Naive thymus-derived CD4-positive, alpha-beta T cell (primary cell): ENCODE measurements at places on chromosomes 4 and X.
A peak's percentile ranks its signal among the peaks of the same experiment; 100 is the strongest.

- H3K27ac ChIP-seq: peak overlapping the region; percentile 74
- H3K27me3 ChIP-seq: no peaks in the 10 kb centered on the region
- no peaks in the 10 kb centered on the region for H3K36me3 ChIP-seq
- peaks cover 17% of the 10 kb centered on the region for H3K4me1 ChIP-seq
- H3K4me3 ChIP-seq: peak overlapping the region; percentile 82
Measured at GRCh38 chr4:47462799-47463234, 685 bp downstream of the COMMD8 start.

GRCh38 chr4:174157106-174157607 is 126.3 kb downstream of the FBXO8 start:
- no peak for DNase-seq
- H3K36me3 ChIP-seq: no peaks in the 10 kb centered on the region
- H3K27me3 ChIP-seq: no peaks in the 10 kb centered on the region
- H3K4me3 ChIP-seq: no peak overlapping the region
- H3K4me1 ChIP-seq: no peaks in the 10 kb centered on the region

- no peak overlapping the region for H3K4me3 ChIP-seq
- DNase-seq: no peak
- no peak overlapping the region for H3K27ac ChIP-seq
- H3K4me1 ChIP-seq: no peaks in the 10 kb centered on the region
- H3K27me3 ChIP-seq: no peaks in the 10 kb centered on the region
Measured at GRCh38 chr4:122616915-122617596, 3.8 kb downstream of the IL21 start.

DNA sequence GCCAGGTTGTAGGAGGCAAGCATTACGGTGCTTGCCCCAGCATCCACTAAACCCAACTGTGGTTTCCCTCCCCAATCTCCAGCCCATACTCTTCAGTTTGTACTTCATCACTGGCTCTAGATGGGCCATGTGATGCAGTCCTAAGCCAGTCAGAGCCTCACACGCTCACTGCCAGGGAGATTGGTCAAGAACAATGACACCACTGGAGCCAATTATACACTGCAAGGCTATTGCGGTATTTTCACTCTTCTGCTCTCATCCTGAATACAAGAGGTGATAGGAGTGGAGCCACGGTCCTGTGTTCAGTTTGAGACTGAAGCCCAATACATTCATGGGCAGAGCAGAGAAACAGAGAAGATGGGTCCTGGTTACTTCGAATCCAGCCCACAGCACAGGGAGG is 58.4 kb downstream of the SEPSECS start:
- DNase-seq: no peak
- no peaks in the 10 kb centered on the region for H3K4me1 ChIP-seq

- H3K4me1 ChIP-seq: no peaks in the 10 kb centered on the region
- no peak overlapping the region for H3K27ac ChIP-seq
- H3K36me3 ChIP-seq: no peaks in the 10 kb centered on the region
- no peak overlapping the region for H3K4me3 ChIP-seq
- H3K27me3 ChIP-seq: no peaks in the 10 kb centered on the region
Measured at GRCh38 chr4:170009291-170009690, 16.9 kb downstream of the MFAP3L start.

DNA sequence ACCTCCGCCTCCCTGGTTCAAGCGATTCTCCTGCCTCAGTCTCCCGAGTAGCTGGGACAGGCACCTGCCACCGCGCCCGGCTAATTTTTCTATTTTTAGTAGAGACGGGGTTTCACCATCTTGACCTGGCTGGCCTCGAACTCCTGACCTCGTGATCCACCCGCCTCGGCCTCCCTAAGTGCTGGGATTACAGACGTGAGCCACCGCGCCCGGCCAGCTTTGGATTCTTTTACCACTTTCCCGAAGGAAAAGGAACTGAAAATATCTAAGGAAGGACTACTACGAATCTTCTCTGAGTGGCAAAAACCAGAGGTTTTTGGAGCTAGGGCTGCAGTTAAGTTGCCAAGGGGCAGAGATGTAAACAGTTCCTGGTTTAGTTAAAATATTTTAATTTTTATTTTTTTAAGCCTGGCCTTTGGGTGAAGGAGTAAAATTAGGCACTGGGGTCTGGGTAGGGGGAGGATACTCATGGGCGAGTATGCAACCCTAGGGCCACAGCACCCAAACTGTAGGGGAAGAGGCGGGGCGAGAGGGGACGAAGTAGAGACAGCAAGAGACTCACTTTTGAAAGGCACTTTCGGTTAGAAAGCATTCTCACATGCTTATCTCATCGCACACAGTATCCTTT is 525 bp upstream of the CISD2 start:
- peaks cover 28% of the 10 kb centered on the region for H3K4me1 ChIP-seq
- peak overlapping the region; percentile 99 for H3K27ac ChIP-seq
- DNase-seq: no peak

- H3K27me3 ChIP-seq: no peaks in the 10 kb centered on the region
- no peaks in the 10 kb centered on the region for H3K36me3 ChIP-seq
- no peaks in the 10 kb centered on the region for H3K4me1 ChIP-seq
- H3K4me3 ChIP-seq: no peak overlapping the region
Measured at GRCh38 chr4:25449270-25449669, 72.2 kb downstream of the ANAPC4 start.

GRCh38 chrX:41596596-41596995 is 92.2 kb upstream of the GPR34 start:
- H3K4me3 ChIP-seq: no peak overlapping the region
- no peaks in the 10 kb centered on the region for H3K4me1 ChIP-seq
- H3K36me3 ChIP-seq: no peaks in the 10 kb centered on the region
- no peak for DNase-seq
- no peak overlapping the region for H3K27ac ChIP-seq

DNA sequence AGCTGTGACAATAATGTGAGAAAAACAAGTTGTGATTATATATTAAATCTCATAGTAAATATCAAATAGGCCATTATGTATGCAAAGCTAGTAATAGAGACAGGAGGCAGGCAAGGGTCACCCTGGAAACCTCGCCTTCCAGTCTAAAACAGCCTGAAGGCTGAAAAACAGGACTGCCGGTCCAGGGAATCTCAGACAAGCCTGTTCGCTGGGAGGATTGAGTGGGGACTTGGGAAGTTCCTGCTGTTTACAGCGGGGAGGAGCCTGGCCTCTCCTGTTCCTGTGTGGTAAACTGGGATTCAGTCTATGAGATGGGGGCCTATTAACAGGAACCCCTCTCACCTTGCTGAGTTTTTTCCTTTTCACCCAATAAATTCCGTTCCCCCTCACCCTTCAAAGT is 2317.3 kb downstream of the PCDH7 start:
- H3K27ac ChIP-seq: no peak overlapping the region
- no peaks in the 10 kb centered on the region for H3K27me3 ChIP-seq
- no peak overlapping the region for H3K4me3 ChIP-seq
- no peaks in the 10 kb centered on the region for H3K4me1 ChIP-seq
- no peaks in the 10 kb centered on the region for H3K36me3 ChIP-seq

GRCh38 chr4:132275583-132276121 is 873.4 kb upstream of the PCDH10 start:
- no peaks in the 10 kb centered on the region for H3K36me3 ChIP-seq
- H3K4me1 ChIP-seq: no peaks in the 10 kb centered on the region
- no peak overlapping the region for H3K27ac ChIP-seq
- H3K4me3 ChIP-seq: no peak overlapping the region
- H3K27me3 ChIP-seq: no peaks in the 10 kb centered on the region
- no peak for DNase-seq

- no peak overlapping the region for H3K27ac ChIP-seq
- H3K4me1 ChIP-seq: no peaks in the 10 kb centered on the region
- no peak for DNase-seq
- H3K4me3 ChIP-seq: no peak overlapping the region
- H3K27me3 ChIP-seq: no peaks in the 10 kb centered on the region
Measured at GRCh38 chr4:22552812-22553211, 36.9 kb upstream of the ADGRA3 start.
